ENCODE measurements at places on chromosomes 2 and 18.

DNA sequence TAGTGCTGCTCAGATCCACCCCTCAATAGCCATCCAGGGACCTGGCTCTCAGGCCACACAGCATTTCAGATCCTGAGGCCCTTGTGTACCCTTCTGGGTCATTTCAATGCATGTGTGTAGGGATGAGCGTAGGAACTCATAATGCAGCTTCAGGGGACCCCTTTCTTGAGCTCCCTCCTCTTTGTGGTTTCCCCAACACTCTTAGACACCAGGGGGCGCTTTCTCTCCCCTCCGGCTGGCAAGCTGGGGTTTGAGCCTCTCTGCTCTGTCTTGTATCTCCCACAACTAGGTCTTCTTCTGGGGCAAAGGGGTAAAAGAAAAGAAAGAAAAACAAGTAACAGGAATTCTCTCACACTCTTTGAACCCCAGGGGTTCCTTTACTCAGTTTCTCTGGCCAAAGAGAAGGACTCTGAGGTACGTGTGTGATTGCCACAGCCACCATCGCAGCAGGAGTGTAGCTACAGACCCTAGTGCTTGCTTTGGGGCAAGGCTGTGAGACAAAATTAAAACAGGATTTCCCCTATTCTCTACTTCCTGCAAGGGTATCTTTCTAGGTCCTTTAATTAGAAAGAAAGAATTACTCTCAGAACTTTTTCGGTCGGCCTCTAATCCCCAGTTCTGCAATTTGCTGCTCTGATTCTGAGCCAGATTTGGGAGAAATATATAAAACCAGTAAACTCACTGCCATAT, 38.0 kb downstream of the CABYR start:
- DNase-seq = peak; percentile 21

GRCh38 chr2:8674420-8675009, 7.3 kb upstream of the ID2 start:
- no peak for DNase-seq

- no peak for DNase-seq
These were observed 126.5 kb downstream of the LPIN1 start for GRCh38 chr2:11872948-11873269.

- no peak for DNase-seq
These were observed 44.1 kb upstream of the EPAS1 start for GRCh38 chr2:46252891-46253659.

GRCh38 chr2:233402789-233403188, 48.5 kb downstream of the DGKD start:
- no peak for DNase-seq

DNA sequence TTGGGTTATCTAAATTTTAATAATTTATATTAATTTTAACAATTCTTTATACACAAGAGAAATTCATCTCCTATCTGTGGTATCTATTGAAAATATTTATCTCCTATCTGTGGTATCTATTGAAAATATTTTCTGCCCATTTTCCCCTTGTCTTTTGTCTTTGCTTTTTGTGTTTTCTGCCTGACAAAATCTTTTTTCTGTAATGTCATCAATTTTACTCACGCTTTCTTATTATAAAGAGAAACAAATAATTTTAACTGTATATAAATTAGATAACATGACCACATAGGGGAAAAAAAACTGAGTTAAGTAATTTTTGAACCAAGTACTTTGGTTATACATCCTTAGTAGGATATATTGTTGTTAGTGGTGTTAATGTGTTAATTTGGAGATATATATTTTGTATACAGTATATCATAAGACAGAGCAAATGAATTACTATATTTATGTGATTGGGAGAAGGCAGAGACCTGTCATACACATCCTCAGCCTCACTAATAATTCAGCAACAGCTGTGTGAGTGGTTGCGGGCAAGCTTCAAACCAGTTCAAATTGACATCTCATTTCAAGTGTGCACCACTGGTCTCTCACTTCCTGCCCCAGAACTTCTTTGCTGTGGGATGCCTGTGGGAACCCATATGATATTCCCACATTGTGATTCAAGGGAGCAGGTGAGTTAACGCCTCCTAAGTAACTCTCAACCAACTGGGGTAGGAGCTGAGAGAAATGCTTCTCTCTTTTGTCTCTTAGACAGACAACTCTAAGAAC, 292.4 kb downstream of the SP3 start:
- DNase-seq = no peak

DNA sequence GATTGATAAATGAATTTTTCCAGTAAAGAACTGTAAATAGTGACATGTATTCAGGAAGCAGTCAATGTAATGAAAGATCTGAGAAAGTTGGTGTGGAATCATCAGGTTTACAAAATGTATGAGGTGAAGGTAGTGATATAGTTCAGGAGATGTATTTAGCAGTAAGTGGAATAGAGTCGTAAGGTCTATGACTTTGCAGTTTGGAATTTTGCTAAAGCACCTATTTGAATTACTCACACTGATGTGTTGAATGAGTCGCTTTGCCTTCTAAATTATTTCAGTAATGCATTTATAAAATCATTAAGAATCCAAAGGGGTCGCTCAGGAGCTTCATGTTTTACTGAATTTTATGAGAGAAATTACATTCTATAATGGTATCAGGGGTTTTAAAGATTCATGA, 713.7 kb downstream of the DSC3 start:
- DNase-seq = no peak

GRCh38 chr2:135552887-135553286, 21.6 kb downstream of the R3HDM1 start:
- DNase-seq = no peak

DNA sequence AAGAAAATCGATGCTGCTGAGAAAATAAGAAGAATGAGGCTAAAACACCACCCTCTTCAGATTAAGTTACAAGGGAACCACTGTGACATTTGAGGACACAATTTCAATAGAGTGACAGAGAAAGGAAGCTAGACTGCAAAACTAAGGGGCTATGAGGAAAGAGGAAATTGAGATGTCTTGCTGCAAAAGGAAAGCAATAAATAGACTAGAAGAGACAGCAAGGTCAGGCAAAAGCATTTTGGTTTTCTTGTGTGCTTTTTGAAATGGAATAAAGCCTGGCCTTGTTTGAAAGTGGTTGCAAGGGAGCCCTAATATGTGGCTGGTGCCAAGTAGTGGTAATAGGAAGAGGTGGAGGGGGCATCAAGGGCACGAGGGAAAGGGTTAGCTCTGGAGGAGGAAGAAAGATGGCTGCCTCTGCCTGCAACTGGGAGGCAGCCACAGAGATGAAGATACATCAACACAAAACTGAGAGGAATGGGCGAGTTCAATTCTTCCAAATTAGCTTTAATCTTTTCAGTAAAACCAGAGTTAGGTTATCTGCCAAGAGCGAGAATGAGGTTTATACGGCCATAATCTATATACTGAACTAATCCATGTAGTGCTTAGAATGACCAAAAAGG, 1.2 kb upstream of the MRO start:
- DNase-seq = no peak

DNA sequence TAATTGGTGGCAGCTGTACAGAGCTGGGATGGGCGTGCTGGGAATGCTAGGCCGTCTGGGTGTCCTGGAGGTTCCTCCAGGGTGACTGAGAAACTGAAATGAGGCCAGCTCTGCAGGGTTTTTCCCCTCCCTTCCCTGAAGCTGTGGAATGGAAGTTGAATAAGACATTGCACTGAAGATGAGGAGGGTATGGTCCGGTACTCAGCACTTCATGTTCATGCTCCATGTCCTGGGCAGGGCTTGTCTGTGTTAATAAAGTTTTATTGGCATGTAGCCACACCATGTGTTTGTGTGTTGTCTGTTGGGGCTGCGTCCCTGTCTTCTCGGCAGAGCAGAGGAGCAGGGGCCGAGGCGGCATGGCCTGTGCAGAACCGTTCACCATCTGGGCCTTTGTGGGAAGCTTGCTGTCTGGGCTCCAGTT, 154.0 kb downstream of the LDLRAD4 start:
- DNase-seq = no peak

DNA sequence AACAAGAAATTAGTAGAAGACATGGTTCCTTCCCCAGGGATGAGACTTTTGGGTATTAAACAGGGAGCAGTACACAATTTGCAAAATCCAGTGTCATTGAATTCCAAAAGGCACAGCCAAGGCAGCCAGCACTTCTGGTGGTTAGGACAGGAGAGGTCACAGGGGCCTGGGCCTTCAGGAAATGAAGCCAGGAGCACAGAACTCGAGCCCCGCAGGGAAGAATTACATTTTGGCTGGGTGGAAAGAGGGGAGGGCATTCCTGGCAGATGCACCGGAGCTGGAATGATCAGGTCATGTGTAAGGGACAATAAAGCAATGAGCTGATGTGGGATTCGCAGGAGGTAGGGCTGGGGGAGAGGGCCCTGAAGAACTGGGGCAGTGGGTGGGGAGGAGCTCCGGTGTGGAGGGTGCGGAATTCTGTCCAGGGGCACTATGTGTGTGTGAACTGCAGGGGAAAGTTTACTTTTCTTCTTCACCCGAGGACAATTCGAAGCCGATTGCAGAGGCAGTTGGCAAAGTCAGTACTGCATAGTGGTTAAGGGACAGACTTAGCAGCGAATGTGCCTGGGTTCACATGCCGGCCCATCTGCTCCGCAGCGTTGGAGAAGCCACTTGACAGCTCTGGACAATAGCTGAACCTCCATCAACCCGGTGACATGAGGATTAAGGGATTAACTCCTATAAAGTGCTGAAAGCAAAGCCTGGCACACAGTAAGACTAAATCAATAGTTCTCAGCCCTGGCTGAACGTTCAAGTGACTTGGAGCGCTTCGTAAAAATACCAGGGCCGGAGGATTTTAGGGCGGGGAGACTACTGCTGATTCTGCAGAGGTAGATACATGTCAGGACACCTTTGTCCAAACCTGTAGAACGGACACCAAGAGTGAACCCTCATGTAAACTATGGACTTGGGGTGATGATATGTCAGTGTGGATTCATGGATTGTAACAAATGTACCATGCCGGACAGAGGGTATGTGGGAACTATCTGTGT, 36.4 kb downstream of the ALPK2 start:
- DNase-seq = no peak

- no peak for DNase-seq
These were observed 27.0 kb downstream of the EPB41L3 start for GRCh38 chr18:5516841-5517240.

- no peak for DNase-seq
These were observed 236.6 kb downstream of the SS18 start for GRCh38 chr18:25853691-25854433.

GRCh38 chr2:238763471-238763995, 84.4 kb upstream of the TWIST2 start:
- DNase-seq = no peak

GRCh38 chr2:84782717-84783442, 98.0 kb downstream of the TRABD2A start:
- peak; percentile 4 for DNase-seq

GRCh38 chr18:39801010-39801409, 2154.0 kb upstream of the PIK3C3 start:
- no peak for DNase-seq

- no peak for DNase-seq
These were observed 215.5 kb downstream of the CYP26B1 start for GRCh38 chr2:71932037-71932779.

- no peak for DNase-seq
These were observed 63.7 kb upstream of the CYP26B1 start for GRCh38 chr2:72211350-72211749.

DNA sequence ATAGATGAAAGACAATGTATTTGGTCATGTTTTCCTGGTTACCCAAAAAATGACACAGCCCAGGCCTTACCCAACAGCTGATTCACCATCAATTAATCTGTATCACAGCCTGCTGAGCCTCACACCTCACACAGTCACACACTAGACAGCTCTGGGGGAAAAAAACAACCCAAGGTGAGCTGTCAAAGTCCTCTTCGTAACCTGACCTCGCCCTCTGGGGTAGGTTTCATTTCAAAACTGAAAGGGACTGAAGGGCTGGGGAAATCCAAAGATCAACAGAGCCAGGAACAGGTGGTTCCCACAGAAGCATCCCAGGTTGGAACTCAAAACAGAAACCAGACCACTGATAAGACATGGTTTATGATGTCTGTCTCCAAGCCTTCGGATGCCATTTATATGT, 18.2 kb upstream of the PCBP1 start:
- peak; percentile 76 for DNase-seq

GRCh38 chr18:4352746-4353551, 102.2 kb downstream of the DLGAP1 start:
- DNase-seq = no peak

DNA sequence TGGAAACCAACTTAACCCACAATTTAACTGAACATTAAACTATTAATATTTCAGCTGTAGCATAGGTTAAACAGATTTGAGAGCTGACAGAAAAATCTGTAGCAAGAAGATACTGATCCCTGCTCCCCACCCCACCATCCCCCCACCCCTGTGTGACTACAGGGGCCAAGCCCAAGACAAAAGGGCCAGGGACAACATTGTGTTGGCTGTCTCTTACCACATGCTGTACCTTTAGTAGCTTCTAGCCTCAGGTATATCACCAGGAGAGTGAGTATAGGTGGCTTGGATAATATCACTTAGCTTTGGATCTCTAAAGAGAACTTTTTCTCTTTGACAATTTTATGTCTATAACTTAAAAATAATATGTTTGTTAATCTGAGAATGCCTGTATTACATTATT, 140.7 kb downstream of the AGPS start:
- no peak for DNase-seq

DNA sequence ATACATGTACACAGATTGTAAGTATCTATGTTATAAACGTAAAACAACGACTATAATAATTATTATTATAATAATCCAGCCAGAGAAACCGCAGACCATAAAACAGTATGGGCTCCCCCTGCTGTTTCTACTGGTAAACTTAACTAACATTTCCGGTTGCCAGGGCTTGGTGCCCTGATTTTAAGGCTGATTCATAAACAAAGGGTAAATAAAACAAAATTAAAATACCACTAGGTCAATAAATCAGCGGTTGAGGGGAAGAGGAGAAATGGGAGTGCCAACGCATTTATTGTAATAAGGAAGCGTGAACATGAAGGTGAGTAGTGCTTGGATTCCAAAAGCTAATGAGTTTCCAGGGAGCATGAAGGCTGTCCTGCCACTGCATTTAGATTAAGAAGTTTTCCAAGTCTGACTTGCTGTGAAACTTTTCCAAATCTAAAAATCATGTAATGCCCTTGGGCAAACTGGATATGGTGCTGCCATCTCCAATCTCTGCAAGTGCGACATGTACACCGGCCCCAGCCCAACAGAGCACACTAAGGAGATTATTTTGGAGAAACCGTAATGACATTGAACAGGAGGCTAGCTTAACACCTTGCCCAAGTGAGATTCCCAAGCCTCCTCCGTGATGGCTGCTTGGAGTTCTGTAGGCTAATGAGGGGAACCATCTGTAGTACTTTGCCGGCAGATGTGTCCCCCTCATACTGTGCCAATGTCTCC, 50.7 kb upstream of the HNRNPA3 start:
- DNase-seq = no peak

- no peak for DNase-seq
These were observed 102.3 kb downstream of the TCF4 start for GRCh38 chr18:55485666-55486065.

DNA sequence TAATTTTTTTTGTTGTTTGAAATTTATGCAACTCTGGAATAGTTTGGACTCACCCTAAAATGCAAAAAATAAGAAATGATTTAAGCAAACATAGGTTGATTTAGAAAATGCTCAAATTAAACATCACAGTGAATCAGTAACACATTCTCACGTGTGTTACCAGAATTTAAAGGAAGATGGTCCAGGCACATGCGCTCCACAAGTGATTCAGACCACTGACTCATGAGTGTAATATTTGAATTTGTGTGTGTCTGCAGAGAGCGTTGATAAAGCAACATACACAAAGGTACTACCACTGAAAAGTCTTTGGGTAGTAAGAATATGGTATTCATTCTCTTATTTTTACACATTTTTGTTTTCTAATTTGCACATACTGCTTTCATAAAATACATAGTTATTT, 7.9 kb downstream of the SS18 start:
- DNase-seq = no peak
